ENCODE measurements at places on chromosomes 13 and 19. TPM values are rescaled to one million over a fixed set of nuclear protein-coding genes. Genes with fewer than 3 reads are reported as not detected.

- DNase-seq: no peak
Measured at GRCh38 chr19:14000691-14001375, 5.3 kb downstream of the RFX1 start.

GRCh38 chr19:31348481-31349159, 616 bp downstream of the TSHZ3 start:
- no peak for DNase-seq

DNA sequence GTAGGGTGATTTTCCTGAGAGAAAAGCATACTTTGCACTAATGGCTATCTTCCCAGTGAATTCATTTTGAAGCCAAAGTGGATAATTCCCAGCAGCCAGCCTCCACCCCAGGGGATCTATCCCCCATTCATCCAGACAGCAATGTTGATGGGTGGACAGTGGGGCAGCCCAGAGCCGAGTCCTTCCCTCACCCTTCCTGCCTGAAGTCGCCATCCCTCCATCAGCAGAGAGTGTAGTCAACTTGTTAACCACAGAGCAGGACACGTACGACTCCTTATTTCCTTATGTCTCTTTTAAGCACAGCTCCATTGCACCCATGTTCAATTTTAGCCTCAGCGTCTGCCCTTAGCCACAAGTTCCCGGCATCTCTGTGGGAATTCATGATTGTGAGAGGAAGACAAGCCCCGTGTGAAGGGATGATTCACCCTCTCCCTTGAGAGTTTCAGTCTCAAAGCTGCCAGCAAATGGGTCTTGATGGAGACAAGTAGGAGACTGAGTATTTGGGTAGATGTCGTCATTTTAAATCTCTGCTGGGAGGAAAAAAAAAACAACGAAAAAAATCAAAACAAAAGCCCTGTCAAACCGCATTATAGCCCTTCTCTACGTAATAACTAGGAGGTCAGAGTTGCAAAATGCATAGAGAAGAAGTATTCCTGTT, 58.3 kb upstream of the MEDAG start:
- DNase-seq: no peak

DNA sequence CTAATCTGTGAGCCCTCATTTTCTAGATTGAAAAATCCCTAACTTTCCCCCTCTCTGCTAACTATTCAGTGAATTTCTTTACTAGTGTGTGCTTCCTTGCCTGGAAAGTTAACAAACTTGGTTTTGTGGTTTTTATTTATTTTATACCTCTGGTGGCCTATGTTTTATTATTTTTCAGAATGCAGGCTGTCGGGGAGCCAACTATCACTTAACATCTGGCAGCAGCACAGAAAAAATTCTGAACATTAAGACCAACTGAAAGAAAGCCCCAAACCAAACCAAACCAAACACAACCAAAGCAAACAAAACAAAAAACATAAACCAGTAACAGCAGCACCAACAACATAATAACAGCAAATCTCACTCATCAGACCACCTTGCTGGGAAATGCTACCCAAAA, 109.0 kb upstream of the KL start:
- DNase-seq: no peak

The APOE gene
- total RNA-seq: 7.2 TPM

The KIR2DL3 gene
- not detected for total RNA-seq

Data from HCT116 (cell line).